ENCODE measurements at places on chromosomes 3 and 15.

- no peak for DNase-seq
Measured at GRCh38 chr15:57873564-57874209, 167.2 kb downstream of the POLR2M start.

GRCh38 chr3:178206521-178206920 lies 329.7 kb upstream of the KCNMB2 start:
- DNase-seq, result no peak

DNA sequence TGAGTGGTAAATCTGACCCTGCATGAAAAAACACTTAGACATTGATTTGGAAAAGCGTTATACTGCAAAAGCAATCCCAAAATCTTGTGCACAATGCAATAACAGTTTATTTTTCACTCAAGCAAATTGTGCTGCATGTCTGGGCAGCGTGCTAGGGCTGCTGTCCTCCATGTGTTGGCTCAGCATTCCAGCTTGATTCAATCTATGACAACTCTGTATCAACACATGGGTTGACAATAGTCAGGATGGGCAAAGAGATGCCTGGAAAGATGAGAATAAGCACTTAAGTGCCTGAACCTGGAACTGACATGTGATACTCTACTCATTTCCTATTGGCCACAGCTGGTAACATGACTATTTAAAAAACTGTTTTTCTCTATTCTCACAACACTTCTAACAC lies 51.8 kb downstream of the DUT start:
- DNase-seq, result no peak

DNA sequence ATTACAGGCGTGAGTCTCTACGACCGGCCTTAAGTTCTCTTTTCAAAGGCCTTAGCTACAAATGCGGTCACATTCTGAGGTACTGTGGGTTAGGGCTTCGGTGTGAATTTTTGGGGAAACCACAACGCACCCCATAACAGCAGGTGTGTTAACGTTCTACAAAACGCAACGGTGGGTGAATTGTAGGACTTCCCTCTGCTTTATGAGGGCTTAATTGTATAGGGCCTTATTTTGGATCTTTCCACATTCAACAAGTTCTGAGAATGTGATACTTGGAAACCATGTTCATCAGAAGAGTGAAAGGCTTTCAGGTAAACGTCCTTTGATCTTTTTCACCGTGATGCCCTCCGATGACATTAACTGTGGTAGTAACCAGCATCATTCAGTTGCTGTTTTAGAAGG lies 998.6 kb upstream of the CFAP20DC start:
- DNase-seq, result no peak

GRCh38 chr15:50380089-50380488 lies 25.1 kb upstream of the GABPB1 start:
- no peak for DNase-seq

- no peak for DNase-seq
Measured at GRCh38 chr15:98874773-98875172, 132.8 kb downstream of the PGPEP1L start.

- DNase-seq, result no peak
Measured at GRCh38 chr3:36591959-36592358, 172.4 kb downstream of the DCLK3 start.

- no peak for DNase-seq
Measured at GRCh38 chr3:157148196-157148889, 11.6 kb downstream of the CCNL1 start.

- no peak for DNase-seq
Measured at GRCh38 chr3:133948131-133948810, 52.6 kb upstream of the RAB6B start.
